ENCODE measurements at places on chromosomes 16 and 17.
A peak's percentile ranks its signal among the peaks of the same experiment; 100 is the strongest.

GRCh38 chr17:29653995-29654714 is 31.4 kb upstream of the CORO6 start:
- DNase-seq = no peak

- DNase-seq = no peak
These were observed 11.9 kb downstream of the KRT32 start for GRCh38 chr17:41455236-41455635.

- DNase-seq = no peak
These were observed 31.4 kb upstream of the GFOD2 start for GRCh38 chr16:67750466-67750865.

- peak; percentile 9 for DNase-seq
These were observed 56.9 kb downstream of the VMP1 start for GRCh38 chr17:59764292-59764741.

DNA sequence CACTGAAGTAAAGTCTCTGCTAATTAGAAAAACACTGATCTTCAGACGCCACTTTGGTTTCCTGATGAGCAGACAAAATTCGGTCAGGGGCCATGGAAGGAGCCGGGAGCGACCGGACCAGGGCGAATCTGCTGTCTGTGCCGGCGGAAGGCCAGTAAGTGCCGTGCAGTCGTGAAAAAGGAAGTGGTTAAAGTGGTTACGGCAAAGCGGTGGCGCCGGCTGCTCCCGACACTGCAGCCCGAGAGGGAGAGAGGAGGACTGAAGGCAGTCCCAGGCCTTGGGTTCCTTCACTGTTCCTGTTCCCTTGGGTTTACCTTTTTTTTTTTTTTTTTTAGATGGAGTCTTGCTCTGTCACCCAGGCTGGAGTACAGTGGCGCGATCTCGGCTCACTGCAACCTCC is 17.3 kb upstream of the HEXD start:
- DNase-seq = no peak

DNA sequence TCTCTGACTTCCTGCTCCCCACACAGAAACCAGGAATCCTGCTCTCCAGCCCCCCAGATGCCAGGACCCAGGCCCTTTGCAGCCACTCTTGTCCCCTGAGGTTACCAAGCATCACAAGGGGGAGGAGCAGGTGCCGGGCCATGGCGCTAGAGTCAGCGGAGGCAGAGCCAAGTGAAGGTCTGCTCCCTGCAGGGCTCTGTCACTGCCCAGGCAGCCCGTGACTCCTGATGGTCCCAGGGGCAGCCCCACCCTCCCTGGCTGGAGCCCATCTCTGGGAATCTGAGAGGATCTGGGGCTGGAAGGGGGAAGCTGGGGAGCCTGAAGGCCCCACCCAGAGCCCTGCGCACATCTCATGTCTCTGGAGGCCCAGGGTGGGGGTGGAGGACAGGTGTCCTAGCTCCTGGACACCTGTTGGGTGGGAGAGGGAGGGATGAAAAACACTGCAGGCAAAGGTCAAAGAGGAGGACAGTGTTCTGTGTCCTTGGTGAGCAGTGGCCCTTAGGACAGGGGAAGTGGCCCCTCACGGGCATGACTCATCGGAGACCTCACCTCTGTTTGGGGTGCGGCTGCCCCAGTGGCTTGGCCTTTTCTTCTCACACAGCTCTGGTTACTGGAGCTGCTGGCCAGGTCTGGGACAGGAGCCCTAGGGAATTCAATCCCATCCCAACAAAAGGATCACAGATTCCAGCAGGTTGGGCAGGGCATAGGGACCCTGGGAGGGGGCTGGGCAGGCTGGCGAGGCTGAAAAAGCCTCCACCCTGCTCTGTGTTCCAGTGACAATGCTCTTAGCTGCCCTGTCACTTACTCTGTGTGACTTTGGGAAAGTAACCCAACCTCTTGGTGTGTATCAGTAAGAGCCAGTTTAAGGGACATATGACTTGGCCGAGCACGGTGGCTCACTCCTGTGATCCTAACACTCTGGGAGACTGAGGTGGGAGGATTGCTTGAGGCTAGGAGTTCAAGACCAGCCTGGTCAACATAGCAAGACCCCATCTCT is at the start of gene PRSS36:
TSS of gene PRSS36 (minus strand) at position 173 of the 997 bp plus-strand sequence. CDS start at position 142, 31 bp downstream.
- DNase-seq = no peak

DNA sequence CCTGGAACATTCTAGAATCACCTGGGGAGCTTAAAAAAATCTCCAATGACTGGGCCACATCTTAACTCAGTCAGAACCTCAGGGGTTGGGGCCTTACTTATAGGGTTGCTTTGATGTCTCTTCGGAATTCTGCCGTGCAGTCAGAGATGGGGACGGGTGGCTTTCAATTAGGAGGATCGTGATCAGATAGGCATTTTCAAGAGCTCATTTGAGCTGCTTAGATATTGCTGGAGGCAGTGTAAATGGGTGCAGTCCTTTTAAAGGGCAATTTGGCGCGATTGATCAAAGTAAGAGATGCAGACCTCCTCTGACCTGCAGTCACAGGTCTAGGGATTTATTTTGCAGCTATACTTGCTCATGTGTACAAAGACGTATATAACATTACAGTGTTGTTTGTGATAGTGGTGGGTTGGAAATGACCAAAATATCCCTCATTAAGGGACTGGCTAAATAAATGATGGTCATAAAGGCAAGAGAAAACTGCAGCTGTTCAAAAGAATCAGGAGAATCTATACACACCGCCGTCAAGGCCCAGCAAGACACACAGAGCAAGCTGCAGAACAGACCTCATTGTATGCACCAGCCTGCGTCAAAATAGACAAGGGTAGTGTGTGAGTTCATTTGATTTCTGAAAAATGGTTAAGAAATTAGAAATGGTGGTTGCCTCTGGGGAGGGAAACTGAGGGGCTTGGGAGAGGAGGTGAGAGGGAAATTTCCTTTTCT is 6.3 kb upstream of the KCNG4 start:
- no peak for DNase-seq

DNA sequence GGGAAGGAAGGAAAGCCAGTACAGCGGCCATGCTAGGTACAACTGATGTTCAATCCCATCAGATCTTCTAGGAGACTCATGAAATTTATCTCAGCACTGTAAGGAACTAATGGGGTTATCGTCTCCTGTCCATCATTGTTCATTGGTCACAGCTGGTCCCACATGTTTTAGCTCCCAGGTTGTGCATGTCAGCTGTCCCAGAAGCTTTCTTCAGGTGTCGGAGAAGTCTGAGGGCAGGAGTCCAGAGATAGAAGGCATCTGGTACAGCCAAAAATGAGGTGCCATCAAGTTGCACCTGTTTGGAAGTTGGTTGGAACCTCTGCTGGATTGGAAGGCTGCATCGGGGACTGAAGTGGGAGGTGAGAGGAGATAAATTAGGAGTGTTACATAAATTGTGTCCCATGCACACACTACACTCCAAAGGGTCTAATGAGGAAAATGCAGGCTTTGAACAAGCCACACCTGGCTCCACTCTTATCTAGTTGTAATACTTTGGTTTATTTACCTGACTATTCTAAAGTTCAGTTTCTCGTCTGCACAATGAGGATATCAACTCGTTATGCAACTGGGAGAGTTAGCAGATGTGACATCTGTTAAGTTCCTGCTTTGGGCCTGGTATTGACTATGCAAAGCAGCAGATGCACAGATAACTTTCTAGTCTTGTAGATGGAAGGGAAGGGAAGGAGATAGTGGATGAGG is 62.9 kb downstream of the MAP2K6 start:
- no peak for DNase-seq

GRCh38 chr16:81821436-81822128 is 42.5 kb downstream of the PLCG2 start:
- DNase-seq = no peak

- DNase-seq = no peak
These were observed 9.5 kb upstream of the IGFBP4 start for GRCh38 chr17:40433551-40434415.

DNA sequence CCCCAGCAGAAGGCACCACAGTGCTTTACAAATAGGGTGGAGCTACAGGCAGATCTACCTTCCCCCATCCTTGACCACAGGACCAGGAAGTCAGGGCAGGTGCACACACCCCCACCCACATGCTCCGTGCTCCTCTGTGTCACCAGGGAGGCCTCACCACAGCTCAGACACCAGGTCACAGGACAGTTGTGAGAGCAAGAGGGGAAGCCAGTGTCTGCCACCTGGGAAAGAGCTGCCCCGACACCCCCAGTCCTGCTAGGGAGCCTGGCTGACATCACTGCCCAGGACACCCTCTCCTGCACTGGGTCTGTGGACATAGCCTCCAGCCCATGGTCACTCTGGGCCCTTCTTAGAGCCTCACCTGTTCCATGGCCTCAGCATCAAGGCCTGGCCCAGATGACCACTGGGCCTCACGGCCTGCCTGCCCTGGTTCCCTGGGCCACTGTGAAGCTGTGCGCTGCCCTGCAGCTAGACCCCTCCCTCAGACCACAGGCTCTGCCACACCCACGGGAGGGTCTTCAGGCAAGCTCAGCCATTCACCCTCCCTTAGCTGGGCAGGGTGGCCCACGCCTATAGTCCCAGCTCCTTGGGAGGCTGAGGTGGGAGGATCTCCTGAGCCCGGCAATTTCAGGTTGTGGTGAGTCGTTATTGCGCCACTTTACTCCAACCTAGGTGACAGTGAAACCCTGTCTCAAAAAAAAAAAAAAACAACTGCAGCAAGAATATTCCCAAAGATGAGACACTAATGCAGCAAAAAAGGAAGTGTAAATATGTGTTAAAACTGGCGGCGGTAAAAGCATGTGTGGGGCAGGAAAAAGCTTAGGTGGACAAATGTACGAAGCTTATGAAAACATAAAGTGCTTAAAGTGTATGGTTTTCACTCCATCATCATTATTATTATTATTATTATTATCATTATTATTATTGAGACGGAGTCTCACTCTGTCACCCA is 14.2 kb downstream of the POLR3K start:
- DNase-seq = no peak

GRCh38 chr17:5077781-5078105 is 524 bp upstream of the ZFP3 start:
- DNase-seq = no peak

GRCh38 chr17:64387145-64387473 is 3.6 kb downstream of the PECAM1 start:
- DNase-seq = no peak

GRCh38 chr16:84362471-84362941 is 5.8 kb upstream of the ATP2C2 start:
- no peak for DNase-seq

DNA sequence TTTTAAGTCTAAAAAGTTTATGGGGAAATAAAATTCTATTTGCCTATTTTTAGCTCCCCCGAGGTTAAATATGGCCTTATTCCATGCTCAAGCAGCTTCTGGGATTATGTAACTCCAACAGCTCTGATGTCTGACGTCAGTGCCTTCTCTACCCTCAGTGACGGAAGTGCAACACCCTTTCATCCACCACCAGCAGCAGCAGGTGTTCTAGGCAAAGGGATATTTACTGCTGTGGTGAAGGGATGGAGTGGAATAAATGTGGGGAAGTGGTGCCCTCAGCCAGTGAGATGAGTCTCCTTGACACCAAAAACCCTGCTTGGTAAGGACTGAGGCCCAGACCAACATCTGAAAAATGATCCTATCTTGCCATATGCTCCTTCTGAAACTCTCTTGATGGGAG is 247.4 kb downstream of the SHISA9 start:
- DNase-seq = no peak

DNA sequence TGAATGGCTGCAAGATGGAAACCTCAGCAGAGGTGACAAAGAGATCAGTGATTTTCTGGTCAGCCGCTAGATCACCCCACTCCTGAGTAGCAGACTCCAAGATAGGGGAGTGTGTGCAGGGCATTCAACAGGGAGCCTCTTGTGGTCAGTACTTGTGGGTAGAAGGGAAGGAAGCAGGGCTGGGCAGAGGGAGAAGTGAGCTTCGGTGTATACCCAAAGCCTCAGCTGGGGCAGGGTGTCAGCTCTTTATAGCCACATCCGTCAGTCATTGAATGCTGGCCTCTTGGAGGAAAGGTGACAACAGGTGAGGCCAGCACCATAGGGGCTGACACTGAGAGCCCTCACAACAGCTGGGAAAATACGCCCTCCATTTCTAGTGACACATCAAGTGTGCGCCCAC is 2.2 kb upstream of the SLC12A3 start:
- no peak for DNase-seq

DNA sequence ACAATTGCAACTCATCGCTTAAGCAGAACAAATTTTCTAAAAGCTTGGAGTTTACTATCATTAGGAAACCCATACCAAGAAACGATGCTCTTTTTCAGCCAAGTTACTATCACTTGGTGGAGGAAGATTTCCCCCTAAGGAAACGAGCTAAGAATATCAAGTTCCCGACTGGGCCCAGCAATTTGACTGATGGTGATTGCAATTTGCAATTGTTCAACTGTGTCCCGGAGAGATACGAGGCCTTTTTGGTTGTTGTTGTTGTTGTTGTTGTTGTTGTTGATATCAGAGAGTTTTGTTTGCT is 6.2 kb downstream of the HS3ST3A1 start:
- DNase-seq = no peak

GRCh38 chr16:74605746-74606520 is 981 bp downstream of the GLG1 start:
- no peak for DNase-seq

DNA sequence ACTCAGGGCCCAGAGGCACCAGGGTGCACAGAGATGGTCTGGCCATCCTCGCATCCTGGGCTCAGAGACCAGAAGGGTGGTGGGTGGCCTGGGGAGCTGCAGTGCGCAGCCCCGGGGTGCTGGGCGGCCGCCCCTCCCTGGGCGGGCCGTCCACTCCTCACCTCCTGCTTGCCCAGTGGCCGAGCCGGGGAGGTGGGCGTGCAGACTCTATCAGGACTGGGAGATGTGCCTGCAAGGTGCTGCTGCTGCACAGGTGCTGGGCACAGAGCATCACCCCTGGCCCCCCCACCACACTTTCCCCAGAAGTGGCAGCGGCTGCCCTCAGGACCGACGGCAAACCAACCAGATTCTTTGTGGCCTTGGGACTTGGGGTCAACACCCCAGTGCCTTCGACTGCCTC is at the start of gene SCN4A:
TSS of gene SCN4A (minus strand) at position 123 of the 400 bp plus-strand sequence. CDS start at position 46, 77 bp downstream.
- DNase-seq = no peak

- no peak for DNase-seq
These were observed 266.2 kb upstream of the FOXF1 start for GRCh38 chr16:86244158-86244557.

DNA sequence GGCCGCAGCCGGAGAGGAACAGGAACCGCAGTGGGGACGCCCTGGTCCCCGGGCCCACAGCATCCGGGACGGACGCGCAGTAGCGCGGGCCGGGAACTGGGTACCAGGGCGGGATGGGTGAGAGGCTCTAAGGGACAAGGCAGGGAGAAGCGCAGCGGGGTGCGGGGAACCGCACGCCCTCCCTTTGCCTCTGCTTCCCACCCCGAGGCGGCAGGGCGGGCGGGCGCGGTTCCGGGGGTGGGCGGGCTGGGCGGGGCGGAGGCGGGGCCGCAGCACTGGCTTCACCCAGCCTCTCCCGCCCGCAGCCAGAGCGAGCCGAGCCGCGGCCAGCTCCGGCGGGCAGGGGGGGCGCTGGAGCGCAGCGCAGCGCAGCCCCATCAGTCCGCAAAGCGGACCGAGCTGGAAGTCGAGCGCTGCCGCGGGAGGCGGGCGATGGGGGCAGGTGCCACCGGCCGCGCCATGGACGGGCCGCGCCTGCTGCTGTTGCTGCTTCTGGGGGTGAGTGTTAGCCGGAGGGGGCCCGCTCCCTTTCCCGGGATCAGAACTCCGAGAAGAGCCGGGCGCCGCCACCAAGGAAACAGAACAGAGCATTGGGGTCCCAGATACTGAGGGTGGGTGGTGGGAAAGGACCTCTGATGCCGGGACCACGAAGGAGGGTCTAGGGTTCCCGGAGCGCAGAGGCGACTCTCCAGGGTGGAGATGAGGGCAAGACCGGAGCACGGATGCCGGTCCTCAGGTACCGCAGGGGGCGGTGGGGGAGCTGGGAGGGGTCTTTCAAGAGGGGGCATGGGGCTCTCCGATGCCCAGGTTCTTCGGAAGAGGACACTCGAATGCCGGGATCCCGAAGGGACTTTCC is at the start of gene NGFR:
TSS of gene NGFR (plus strand) at position 308 of the 856 bp plus-strand sequence. CDS start at position 433, 125 bp downstream.
- peak; percentile 21 for DNase-seq

GRCh38 chr17:8072729-8073461 is 14.6 kb downstream of the ALOX12B start:
- DNase-seq = no peak

Measured in trophoblast cell (in vitro differentiated cells and primary cell).